Stimulated activated CD4-positive, alpha-beta T cell treated with anti-CD3 and anti-CD28 coated beads, Interleukin-12 subunit alpha, Interleukin-12 subunit beta, amount 100 ng/mL, for 24 hours (primary cell): ENCODE measurements at places on chromosomes 7 and 10.

DNA sequence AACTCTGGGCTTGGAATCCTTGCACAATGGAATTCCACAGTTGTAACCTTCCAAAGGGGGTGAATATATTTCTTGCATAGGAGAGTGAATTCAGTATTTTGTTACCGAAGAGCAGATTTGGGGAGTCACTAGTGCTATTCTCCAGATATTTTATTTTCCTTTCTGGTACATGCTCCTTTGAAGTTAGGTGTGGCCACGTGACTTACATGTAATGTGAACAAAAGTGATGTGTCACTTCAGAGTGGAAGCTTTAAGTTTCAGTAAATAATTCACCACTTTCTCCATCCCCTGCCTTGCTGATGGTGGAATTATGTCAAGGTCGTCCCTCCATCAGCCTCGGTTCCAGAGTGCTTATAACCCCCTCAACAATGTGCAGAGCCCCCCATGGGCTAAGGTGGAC is 25.3 kb downstream of the ASNS start:
- DNase-seq: no peak

GRCh38 chr10:124627866-124628675 is 116.1 kb downstream of the FAM53B start:
- DNase-seq: no peak

- no peak for DNase-seq
These were observed 28.8 kb upstream of the PRTFDC1 start for GRCh38 chr10:24981161-24981710.

- no peak for DNase-seq
These were observed 140.1 kb upstream of the UNC5B start for GRCh38 chr10:71072131-71072822.

DNA sequence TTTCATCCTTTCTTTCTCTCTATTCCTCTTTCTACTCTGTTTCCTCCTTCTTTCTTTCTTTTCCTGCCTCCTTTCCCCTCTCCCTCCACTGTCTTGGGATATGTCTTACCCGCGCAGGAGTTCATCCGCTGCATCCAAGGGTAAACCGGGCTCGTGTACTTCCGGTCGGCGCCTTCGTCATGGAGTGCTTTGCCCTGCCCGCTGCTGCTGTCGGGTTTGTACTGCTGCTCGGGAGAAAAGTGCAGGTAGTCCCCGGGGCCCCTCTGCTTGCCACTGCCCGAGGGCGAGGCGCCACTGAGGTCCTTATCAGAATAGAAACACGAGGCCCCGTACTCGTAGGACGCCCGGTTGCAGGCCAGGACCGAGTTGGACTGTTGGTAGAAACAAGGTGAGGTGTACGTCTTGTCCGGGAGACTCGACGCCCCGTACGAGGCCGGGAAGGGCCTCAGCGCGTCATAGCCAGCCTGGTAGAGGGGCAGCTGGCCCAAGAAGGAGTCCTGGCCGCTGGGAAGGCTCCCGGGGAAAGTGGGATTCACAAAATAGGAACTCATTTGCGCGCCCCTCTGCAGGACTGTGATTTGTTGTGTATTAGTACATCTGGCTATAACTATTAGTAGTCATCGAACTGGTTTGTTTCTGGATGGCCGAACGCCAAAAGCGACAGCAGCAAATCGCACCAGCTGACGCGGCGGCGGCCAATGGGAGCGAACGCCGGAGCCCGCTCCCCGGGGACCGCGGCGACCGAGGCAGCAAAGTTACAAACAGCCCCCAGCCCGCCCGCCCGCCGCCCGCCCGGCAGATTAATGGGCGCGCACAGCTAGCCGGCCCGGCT is at the start of gene HOXA6:
HOXA6 (minus strand) TSS at position 576 of the 832 bp plus-strand sequence; CDS start at position 551, 25 bp downstream.
- no peak for DNase-seq
